ENCODE measurements at places on chromosomes 16 and 17. TPM values are rescaled to one million over a fixed set of nuclear protein-coding genes. Genes with fewer than 3 reads are reported as not detected.

Gene HOXB1
- 0.07 TPM for polyA plus RNA-seq

GRCh38 chr17:65868881-65869280 lies 307.4 kb upstream of the AXIN2 start:
- no peaks in the 10 kb centered on the region for H3K4me1 ChIP-seq
- H3K27me3 ChIP-seq: no peaks in the 10 kb centered on the region
- no peak for DNase-seq
- no peak overlapping the region for H3K4me3 ChIP-seq
- no peaks in the 10 kb centered on the region for H3K36me3 ChIP-seq

DNA sequence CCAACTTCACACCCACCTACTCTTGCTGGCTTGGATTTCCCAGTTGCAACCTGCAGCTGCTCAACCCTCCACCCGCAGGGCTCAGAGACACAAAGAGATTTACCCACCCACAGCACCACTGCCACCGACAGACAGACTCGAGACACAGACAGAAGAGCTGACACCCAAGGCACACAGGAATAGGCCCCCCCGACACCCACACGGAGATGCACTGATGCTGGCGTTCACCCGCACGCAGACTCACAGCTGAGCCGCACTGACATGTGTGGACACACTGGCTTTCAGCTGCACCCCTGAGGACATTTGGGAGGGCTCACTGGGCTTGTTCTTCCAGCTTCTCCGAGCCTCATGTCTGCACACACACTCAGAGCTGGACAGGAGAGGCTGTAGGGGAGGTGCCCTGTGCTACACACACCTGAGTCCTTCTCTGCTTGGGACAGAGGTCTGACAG lies 8.2 kb downstream of the STX1B start:
- H3K27me3 ChIP-seq: peaks cover 19% of the 10 kb centered on the region
- no peak overlapping the region for H3K27ac ChIP-seq
- peaks cover 29% of the 10 kb centered on the region for H3K4me1 ChIP-seq
- DNase-seq: no peak

- H3K4me3 ChIP-seq: peak overlapping the region; percentile 28
- H3K27me3 ChIP-seq: peaks cover 93% of the 10 kb centered on the region
- peak overlapping the region; percentile 45 for H3K27ac ChIP-seq
- no peaks in the 10 kb centered on the region for H3K36me3 ChIP-seq
- DNase-seq: no peak
Observed at GRCh38 chr16:51153577-51154031, 2.5 kb upstream of the SALL1 start.

Gene GABARAP
- polyA plus RNA-seq: 724 TPM

Gene IL17C
- polyA plus RNA-seq: not detected

DNA sequence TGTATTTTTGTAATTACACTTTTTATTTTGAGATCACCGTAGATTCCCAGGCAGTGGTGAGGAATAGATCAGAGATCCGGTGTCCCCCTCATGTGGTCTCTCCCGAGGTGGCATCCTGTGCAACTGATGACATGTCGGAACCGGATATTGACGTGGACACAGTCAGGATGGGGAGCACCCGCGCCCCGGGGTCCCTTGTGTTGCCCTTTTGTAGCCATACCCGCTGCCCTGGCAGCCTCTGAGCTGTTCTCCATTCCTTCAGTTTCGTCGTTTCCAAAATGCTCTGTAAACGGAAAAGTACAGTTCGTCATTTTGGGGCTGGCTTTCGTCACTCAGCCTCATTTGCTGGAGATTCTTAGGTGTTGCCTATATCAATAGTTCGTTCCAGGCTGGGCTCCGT lies 14.2 kb downstream of the JPH3 start:
- no peak overlapping the region for H3K4me3 ChIP-seq
- no peaks in the 10 kb centered on the region for H3K36me3 ChIP-seq
- no peak for DNase-seq
- no peak overlapping the region for H3K27ac ChIP-seq

DNA sequence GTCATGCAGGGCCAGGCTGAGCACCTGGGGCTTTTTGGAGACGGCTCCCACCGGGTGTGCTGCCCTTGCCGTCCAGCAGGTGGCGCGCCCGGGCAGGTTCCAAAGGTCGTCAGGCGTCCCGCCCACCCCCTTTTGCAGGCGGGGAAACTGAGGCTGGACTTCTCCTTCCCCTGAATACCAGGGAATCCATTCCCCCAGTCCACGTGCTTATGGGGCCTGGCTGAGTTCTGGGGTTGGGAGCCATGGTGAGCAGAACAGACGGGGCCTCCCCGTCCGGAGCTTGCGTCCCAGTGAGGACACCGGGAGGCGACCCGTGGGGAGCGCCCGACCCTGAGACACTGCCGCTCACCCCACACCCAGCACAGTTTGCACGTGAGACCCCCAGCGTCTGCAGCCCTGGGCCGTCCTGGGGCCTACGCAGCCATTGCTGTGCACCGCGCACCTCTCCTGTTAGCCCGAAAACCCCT lies 51.8 kb upstream of the JPH3 start:
- H3K4me1 ChIP-seq: no peaks in the 10 kb centered on the region
- H3K27me3 ChIP-seq: no peaks in the 10 kb centered on the region
- DNase-seq: no peak
- H3K27ac ChIP-seq: no peak overlapping the region

DNA sequence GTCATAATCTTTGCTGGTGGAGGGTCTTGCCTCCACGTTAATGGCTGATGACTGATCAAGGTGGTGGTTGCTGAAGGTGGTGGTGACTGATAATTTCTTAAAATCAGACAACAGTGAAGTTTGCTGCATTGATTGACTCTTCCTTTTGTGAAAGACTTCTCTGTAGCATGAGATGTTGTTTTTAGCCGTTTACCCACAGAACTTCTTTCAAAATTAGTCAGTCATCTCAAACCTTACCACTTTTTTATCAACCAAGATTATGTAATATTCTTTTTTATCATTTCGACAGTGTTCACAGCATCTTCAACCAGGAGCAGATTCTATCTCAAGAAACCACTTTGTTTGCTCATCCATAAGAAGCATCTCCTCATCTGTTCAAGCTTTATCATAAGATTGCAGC lies 5.9 kb downstream of the UQCRC2 start:
- no peak for DNase-seq
- no peak overlapping the region for H3K27ac ChIP-seq
- H3K4me3 ChIP-seq: no peak overlapping the region

Gene EIF3CL
- polyA plus RNA-seq: 73.4 TPM

Gene CCL15
- polyA plus RNA-seq: 36.8 TPM

Gene KCNH4
- polyA plus RNA-seq: 0.36 TPM

DNA sequence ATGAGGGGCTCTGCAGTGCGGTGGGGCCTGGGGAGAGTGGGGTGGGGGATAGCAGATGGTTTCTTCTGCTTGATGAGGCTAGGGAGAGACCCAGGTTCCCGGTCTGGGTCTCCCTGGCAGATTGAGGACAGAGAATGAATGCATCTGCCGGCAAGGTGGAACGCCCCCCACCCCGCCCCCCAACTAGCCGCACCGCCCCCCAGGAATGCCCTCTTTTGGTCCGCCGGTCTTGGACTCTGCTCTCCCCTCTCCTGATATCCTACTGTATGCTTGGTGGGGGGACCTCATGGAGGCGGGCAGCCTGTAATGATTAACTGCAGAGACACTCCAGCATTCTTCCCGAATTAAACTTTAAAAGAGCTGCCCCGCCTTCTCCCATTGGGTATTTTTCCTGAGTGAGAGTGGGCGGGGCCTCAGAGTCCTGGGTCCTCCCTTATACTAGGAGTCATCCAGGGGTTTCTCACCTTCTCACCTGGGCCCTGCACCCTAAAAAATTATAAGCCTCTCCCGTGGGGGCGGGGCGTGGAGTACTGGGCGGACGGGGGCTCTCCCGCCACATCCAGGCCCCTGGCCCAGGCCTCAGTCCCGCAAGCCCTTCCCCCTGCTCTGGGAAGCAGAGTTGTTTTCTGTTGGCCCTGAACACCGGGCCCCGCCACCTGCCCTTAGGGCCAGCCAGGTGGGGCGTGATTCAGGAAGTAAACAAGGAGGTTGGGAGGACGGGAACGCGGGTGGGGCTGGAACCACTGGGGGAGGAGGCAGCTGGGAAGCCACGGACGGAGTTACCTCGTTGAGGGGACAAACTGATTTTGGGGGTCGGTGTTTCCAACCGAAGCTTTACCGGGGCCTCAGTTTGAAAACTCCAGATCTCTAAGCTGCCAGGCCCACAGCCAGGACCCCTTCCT lies 1.5 kb downstream of the GRB7 start:
- DNase-seq: peak; percentile 93
- H3K4me1 ChIP-seq: peaks cover 28% of the 10 kb centered on the region
- peaks cover 21% of the 10 kb centered on the region for H3K36me3 ChIP-seq
- peak overlapping the region; percentile 97 for H3K27ac ChIP-seq
- peak overlapping the region; percentile 80 for H3K4me3 ChIP-seq
- peaks cover 19% of the 10 kb centered on the region for H3K27me3 ChIP-seq

Gene PER1
- polyA plus RNA-seq: 27.2 TPM

Gene AANAT
- 0.13 TPM for polyA plus RNA-seq

Gene OR1A1
- not detected for polyA plus RNA-seq

Gene PRR29
- polyA plus RNA-seq: 1.2 TPM

GRCh38 chr16:87352818-87353217 lies 30.8 kb downstream of the FBXO31 start:
- DNase-seq: no peak
- H3K27me3 ChIP-seq: no peaks in the 10 kb centered on the region
- H3K4me3 ChIP-seq: no peak overlapping the region

Gene NOG
- 3.0 TPM for polyA plus RNA-seq

GRCh38 chr16:4723071-4723767 lies 10.9 kb downstream of the ANKS3 start:
- H3K27me3 ChIP-seq: no peaks in the 10 kb centered on the region
- no peak for DNase-seq
- H3K4me3 ChIP-seq: no peak overlapping the region
- no peaks in the 10 kb centered on the region for H3K4me1 ChIP-seq
- no peak overlapping the region for H3K27ac ChIP-seq

Gene GRAPL
- polyA plus RNA-seq: 3.4 TPM

Gene WNT9B
- polyA plus RNA-seq: not detected

DNA sequence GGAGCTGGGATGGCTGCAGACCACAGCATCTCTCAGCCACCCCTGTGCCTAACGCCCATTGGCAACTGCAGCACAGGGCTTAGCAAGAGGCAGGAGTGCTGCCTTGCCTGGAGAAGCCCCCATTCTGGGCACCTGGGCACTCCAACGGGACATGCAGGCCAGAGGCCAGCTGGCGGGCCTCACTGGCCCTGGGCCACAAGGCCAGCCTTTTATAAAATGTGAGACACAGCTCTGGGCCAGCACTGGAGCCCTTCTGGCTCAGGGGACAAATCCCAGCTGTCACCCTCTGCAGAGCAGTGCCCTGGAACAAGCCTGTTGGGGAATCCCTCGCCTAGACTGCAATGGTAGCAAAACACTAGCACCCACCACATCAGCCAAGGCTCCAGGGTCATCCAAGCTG lies 171.8 kb downstream of the WSCD1 start:
- no peak overlapping the region for H3K4me3 ChIP-seq
- no peak for DNase-seq
- H3K36me3 ChIP-seq: no peaks in the 10 kb centered on the region

- DNase-seq: peak; percentile 8
- peaks cover 9% of the 10 kb centered on the region for H3K36me3 ChIP-seq
- no peaks in the 10 kb centered on the region for H3K27me3 ChIP-seq
- H3K4me1 ChIP-seq: no peaks in the 10 kb centered on the region
Observed at GRCh38 chr17:78058001-78058400, 70.6 kb downstream of the TMC6 start.

Gene CCL1
- not detected for polyA plus RNA-seq

- H3K27ac ChIP-seq: no peak overlapping the region
- no peaks in the 10 kb centered on the region for H3K27me3 ChIP-seq
- DNase-seq: no peak
Observed at GRCh38 chr16:8179615-8180014, 410.7 kb downstream of the TMEM114 start.

GRCh38 chr17:50484386-50485155 lies 5.9 kb downstream of the RSAD1 start:
- no peak overlapping the region for H3K4me3 ChIP-seq
- no peak for DNase-seq
- no peaks in the 10 kb centered on the region for H3K27me3 ChIP-seq
- H3K4me1 ChIP-seq: peaks cover 9% of the 10 kb centered on the region

Gene TXNDC11
- polyA plus RNA-seq: 42.5 TPM

Gene FASN
- polyA plus RNA-seq: 34.7 TPM

Gene MYL4
- 5.0 TPM for polyA plus RNA-seq

DNA sequence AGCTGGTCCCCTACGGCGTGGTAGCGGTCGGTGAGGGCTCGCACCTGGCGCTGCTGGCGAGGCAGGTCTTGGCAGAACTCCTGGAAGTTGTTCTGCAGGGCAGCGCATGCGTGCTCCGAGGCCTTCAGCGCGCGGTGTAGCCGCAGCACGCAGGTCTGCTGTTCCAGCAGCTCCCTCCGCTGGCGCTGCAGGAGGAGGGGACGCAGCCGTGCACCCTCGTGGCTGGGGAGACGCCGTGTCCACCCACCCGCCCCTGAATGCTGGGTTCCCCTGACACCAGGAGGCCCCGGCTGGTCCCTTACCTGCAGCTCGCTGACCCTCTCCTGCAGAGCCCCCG lies 12.2 kb downstream of the EVPL start:
- peaks cover 66% of the 10 kb centered on the region for H3K36me3 ChIP-seq
- H3K4me1 ChIP-seq: peaks cover 9% of the 10 kb centered on the region
- H3K4me3 ChIP-seq: no peak overlapping the region
- no peak overlapping the region for H3K27ac ChIP-seq

- no peaks in the 10 kb centered on the region for H3K27me3 ChIP-seq
- no peak within 1 kb of the TSS for H3K4me3 ChIP-seq
- no peak within 1 kb of the TSS for H3K27ac ChIP-seq
- DNase-seq: no peak
Observed at GRCh38 chr17:31313982-31314781, at the start of gene EVI2B. TSS of gene EVI2B (minus strand) at chr17:31314054. CDS start at chr17:31305609, 8,445 bp downstream.

DNA sequence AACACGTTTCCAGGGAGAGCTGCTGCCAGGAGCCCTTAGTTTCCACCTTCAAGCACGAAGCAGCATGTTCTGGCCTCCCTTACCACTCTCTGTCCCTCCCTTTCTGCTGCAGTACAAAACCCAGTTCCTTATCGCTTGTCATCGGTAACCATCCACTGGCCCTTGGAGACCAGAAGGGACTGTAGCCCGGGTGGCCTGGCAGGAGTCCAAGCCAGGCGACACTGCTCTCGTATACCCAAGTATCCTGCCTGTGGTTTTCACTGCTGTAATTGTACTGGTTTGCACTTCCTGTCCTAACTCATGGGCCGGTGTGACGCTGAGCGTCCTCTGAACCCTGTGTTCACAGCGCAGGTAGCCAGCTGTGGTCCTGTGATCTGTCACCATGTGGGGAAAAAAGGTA lies 81.1 kb downstream of the MAF start:
- H3K36me3 ChIP-seq: no peaks in the 10 kb centered on the region
- H3K27ac ChIP-seq: no peak overlapping the region
- H3K4me3 ChIP-seq: no peak overlapping the region
- no peaks in the 10 kb centered on the region for H3K4me1 ChIP-seq
- H3K27me3 ChIP-seq: no peaks in the 10 kb centered on the region

Measured in large intestine (tissue), 12 donors.